Stimulated activated CD8-positive, alpha-beta memory T cell treated with anti-CD3 and anti-CD28 coated beads, Interleukin-7, amount 100 ng/mL, for 48 hours (primary cell): ENCODE measurements at places on chromosomes 16 and 17.

- DNase-seq = no peak
Observed at GRCh38 chr16:53509906-53510703, 7.1 kb upstream of the AKTIP start.

- DNase-seq = no peak
Observed at GRCh38 chr17:73360961-73361761, 49.4 kb upstream of the CDC42EP4 start.

GRCh38 chr17:68468788-68469187 is 11.5 kb upstream of the WIPI1 start:
- DNase-seq = no peak

- DNase-seq = no peak
Observed at GRCh38 chr17:36777118-36777517, 160.2 kb upstream of the LHX1 start.

DNA sequence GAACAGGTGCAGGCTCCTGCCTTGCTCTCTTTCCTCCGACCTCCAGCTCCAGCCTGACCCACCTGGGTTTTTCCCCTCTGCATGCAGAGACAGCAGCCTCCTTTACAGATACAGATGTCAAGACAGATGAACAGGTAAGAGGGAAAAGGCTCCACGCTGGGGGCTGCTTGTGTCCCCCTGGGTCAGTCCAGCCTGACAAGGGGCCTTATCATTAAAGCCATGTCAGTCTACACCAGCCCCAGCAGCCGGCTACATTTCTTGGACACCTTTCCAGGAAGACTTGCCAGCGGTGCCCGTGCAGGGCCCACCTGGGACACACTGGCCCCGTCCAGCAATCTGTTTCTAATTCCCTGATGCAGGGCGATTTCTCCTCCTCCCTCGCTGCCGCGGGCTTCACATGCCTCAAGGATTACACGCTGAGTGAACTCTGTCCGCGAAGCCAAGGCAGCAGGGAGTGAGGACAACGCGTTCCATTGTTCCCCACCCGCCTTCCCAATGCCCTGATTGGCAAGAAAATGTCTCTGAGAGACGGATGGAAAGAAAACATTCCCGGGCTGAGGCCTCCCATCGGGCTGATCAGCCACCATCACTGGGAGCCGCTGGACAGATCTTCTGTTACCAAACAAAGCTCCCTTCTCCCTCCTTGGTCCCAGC is 184.7 kb downstream of the C16orf95 start:
- no peak for DNase-seq

- no peak for DNase-seq
Observed at GRCh38 chr16:55655381-55655896, 349 bp upstream of the SLC6A2 start.

GRCh38 chr17:9750524-9750923 is 40.9 kb downstream of the DHRS7C start:
- no peak for DNase-seq

DNA sequence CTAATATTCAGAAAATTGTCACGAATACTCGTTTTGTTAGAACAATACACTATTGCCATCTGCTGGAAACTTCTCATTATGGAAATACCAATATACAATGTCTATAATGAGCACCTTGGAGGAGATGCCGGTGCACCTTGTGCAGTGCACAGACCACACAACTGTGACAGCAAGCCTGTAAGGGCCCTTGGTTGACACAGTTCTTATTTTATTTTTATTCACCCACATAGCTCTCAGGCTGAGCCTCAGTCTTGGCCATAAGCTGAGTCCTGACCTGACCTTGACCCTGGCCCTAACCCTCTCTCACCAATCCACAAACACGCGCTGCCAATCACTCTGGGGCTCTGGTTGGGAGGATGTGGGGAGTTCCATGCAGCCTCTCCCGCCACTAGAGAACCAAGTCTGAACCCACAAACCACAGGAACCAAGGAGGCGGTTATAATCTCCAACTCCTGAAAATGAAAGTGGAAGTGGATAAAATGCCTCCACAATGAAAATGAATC is 7.6 kb downstream of the AIPL1 start:
- DNase-seq = peak; percentile 13

- DNase-seq = peak; percentile 57
Observed at GRCh38 chr16:67170168-67170948, at the start of gene NOL3. TSS of gene NOL3 (plus strand) at chr16:67170538.

GRCh38 chr16:8795091-8795490 is 2.3 kb downstream of the TMEM186 start:
- no peak for DNase-seq

DNA sequence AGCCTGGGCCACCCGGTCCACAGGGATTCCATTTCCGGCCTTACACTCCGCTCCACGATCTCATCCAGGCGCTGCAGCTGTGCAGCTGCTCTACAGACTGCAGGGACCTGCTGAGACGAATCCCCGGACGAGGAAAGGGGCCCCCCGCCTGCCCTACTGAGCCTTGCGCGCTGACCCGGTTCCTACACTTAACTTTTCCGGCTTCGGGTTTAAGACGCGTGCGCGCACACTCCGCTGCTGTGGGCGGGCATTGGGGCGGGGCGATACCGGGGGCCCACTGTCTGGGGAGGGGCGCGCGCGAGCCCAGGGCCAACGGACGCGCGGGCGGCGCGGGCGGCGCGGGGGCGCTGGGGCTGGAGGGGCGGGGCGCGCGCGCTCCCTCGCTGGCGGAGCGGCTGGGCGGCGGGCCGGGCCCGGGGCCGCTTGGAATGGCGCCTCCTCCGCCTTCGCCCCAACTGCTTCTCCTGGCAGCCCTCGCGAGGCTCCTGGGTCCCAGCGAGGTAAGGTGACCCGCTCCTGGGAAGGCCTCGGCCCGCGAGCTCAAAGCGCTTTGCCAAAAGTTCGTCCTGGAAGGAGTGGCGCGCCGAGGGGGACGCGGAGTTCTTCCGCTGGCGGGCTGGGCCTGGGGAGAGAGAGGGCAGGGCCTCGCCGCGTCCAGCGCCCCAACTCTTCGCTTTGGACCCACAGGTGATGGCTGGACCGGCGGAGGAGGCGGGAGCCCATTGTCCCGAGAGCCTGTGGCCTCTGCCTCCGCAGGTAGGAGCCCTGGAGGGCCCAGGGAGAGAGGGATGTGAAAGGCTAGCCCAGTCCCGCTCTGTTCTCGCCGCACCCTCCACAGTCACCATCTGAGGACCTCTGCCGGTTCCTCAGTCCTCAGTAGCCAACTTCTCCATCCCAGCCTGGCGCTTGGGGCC is at the start of gene TP53I13:
TSS of gene TP53I13 (plus strand) at position 371 of the 914 bp plus-strand sequence. CDS start at position 429, 58 bp downstream.
- DNase-seq = peak; percentile 83

- no peak for DNase-seq
Observed at GRCh38 chr16:66847533-66848067, 3.4 kb downstream of the CA7 start.

GRCh38 chr17:12395733-12396354 is 269.8 kb upstream of the MYOCD start:
- no peak for DNase-seq

DNA sequence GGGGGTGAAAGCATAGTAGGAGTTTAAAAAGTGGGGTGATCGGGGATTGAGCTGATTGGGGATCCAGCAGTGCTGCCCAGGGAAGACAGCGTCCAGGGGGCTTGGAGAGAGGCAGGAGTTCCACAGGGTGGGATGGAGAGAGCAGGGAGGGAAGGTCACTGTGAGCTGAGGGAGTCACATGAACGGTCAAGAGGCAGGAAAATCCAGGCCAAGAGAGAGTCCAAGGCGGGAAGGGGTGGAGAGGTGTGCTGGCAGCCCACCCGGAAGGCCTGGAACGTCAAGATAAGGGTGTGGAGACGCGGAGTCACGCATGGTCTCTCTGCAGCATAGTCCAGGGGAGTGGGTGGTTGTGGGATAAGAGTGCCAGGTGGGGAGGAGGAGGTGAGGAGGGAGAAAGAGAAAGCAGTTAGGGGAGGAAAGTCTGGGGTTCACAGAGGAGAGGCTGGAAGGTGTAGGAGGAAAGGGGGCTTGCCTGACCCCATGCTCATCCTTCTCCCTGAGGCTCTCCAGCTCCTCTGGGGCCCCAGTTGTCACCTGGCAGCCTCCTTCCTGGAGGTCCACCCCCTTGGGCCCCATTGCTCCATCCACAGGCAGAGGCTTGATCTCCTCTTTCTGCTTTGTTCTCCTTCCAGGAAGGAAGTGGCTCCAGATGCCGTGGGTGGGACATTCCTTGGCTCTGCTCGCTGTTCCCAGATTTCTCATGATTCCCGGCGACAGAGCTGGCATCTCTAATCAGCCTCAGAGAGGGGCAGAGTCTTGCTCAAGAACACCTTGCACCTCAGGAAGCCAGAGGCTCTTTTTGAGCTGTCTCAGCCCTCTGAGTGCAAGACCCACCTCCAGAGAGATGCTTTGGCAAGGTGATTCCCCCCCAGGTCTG is 28.7 kb downstream of the CCR7 start:
- DNase-seq = no peak

DNA sequence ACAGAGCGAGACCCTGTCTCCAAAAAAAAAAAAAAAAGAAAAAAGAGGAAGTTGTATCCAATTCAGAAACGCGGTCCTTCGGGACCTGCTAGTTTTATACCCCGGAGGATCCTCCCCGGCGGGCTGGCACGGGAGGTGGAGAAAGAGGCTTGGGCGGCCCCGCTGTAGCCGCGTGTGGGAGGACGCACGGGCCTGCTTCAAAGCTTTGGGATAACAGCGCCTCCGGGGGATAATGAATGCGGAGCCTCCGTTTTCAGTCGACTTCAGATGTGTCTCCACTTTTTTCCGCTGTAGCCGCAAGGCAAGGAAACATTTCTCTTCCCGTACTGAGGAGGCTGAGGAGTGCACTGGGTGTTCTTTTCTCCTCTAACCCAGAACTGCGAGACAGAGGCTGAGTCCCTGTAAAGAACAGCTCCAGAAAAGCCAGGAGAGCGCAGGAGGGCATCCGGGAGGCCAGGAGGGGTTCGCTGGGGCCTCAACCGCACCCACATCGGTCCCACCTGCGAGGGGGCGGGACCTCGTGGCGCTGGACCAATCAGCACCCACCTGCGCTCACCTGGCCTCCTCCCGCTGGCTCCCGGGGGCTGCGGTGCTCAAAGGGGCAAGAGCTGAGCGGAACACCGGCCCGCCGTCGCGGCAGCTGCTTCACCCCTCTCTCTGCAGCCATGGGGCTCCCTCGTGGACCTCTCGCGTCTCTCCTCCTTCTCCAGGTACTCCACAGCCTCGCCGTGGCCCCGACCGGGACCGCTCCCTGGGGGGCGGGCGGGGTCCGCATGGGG is at the start of gene CDH3:
TSS of gene CDH3 (plus strand) at position 596 of the 779 bp plus-strand sequence. CDS start at position 666, 70 bp downstream.
- no peak for DNase-seq

- no peak for DNase-seq
Observed at GRCh38 chr17:45087504-45087975, 26.4 kb downstream of the NMT1 start.

DNA sequence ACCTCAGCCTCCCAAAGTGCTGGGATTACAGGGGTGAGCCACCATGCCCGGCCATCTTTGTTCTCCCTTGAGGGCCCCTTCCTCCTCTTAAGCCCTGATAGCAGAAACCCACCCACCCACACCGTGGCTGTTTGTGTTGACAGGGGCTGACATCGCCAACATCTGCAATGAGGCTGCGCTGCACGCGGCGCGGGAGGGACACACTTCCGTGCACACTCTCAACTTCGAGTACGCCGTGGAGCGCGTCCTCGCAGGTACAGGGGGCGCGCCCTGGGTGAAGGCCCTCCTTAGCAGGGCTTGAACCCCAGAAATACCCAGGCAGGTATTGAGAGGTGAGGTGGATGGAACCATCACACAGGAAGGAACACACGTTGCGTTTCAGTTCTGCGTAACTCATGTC is 12.6 kb upstream of the RPL13 start:
- DNase-seq = no peak
